ENCODE measurements at places on chromosomes 6 and 20. TPM values are rescaled to one million over a fixed set of nuclear protein-coding genes. Genes with fewer than 3 reads are reported as not detected.
A peak's percentile ranks its signal among the peaks of the same experiment; 100 is the strongest.

GRCh38 chr6:39686976-39687375, 38.2 kb downstream of the KIF6 start:
- peak; percentile 59 for DNase-seq

DNA sequence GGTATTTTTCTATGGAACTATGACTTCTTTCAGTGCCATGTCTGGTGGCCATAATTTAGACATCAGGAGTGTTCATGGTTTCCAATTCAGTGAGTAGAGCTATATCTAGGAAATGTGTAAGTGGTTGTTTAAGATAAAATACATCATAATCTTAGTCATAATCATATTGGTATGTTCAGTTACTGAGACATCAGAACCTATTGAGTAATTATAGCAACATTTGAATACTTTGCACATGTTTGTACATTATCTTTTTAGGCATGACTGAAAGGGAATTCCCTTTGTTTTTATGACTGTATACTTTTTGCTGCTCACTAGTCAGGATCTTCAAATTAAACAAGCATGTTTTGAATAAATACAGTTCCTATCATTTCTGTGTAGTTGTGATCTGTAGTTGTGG, 64.0 kb downstream of the STXBP5 start:
- DNase-seq, result no peak

DNA sequence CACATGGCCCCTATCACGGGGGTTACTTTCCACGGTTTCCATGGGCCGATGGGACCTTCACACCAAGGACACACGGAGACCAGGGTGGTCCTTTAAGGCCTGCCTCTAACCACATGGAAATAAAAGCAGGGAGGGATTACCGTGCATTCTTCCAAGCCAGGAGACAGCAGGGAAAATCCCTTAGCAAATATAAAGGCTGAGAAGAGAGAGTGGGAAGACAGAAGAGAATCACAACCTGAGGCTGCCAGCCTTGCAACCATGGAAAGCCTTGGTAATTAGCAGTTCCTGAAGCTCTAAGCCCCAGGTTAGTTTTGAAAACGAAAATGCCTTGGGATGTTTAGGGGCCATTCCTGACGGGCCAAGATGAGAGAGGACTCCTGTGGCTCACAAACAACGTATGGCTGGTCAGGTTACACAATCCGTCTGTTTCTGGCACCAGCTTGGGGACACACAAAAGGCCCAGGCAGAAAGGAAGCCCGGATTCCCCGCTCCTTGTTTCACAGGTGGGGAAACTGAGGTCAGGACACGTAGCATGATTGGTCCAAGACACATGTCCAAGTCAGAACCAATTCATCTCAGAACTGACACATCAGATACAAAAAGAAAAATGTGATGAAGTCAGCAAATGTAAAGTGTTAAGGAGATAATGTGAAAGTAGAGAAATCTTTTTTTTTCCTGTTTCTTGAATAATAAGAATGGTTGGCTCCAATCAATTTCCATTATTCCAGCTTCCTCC, 2.8 kb downstream of the PREX1 start:
- DNase-seq, result peak; percentile 36

- DNase-seq, result no peak
These were observed 10.3 kb upstream of the BRPF3 start for GRCh38 chr6:36186199-36186598.

Gene KCNK15
- 3.2 TPM for total RNA-seq

Gene TTI1
- 15.2 TPM for total RNA-seq

- DNase-seq, result no peak
These were observed 766 bp downstream of the OLIG3 start for GRCh38 chr6:137493218-137494038.

DNA sequence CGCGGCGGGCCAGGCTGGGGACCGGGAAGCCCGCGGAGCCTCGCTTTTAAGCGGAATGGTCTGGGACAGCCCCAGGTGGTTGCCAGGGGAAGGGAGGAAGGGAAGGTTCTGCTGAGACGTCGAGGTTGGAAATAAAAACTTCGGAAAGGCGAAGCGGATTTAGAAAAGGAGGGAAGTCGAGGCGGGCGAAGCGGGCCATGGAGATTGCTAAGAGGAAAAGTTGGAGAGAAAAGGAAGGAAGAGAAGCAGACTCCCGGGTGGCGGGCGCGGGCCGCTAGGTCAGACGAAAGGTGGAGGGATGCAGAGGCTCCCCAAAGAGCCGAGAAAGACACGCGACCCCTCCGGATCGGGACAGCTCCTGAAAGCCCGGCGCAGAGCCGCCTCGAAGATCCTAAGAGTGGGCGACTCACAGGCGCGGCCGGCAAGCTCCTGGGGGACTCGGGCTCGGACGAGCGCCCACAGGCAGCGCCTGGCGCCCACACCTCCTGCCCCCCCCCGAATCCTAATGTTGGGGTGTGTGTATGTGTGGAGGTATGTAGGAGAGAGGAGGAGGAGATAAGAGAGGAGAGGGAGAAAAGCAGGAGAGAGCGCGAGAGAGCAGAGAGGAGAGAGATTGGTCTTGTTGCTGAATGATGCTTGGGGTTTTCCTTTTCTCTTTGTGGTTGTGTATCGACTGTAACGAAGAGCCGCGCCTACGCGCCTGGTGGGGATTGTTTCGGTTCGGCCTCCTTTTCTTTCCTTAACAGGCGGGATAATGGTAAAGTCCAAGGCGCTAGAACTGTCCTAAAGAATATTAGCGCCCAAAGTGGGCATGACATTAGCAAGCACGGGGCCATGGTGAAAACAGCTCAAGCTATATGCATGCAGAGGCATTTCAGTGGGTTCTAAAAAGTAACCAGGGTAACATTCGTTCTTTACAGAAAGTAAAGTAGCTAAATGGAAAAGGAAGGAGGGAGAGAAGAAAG, 1.5 kb downstream of the TFAP2B start:
- no peak for DNase-seq

GRCh38 chr20:11972478-11972877, 54.8 kb downstream of the BTBD3 start:
- no peak for DNase-seq

Gene OR2H1
- total RNA-seq, result not detected

DNA sequence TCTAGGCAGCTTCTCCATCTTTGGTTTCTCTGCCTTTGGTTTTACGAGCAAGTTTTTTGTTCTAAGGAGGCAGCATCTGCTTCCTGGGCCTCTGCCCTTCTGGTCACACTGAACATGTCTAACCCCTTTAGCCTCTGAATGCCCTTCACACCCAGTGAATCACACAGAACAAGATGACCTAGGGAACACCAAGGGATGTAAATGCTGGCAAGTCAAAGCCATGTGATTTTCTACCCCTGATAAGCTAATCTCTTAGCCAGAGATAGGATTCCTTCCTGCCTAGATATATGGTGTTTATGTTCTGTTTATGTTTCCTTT, 7.2 kb upstream of the BPIFB6 start:
- DNase-seq, result no peak

DNA sequence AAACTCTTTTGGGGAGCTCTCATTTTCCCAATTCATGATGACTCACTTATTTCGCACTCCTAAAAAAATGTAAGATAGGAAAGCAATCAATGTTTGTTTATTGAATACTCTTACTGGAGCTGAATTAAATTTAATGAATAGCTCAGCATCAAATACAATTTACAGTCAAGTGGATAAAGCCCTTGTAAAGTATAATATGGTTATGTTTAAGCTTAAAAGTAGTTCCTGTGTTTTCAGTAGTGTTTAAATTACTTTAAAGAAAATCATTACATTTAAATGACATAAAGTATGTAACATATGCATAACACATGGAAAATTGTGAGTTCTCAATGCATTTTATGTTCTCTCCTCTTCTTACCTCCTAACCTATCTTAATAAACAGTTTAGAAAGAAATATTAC, at the start of gene OR2B3:
OR2B3 (minus strand) TSS at position 101 of the 400 bp plus-strand sequence; CDS start at position 36, 65 bp downstream.
- DNase-seq, result no peak

- no peak for DNase-seq
These were observed 254.9 kb downstream of the PRL start for GRCh38 chr6:22041797-22042480.

- no peak for DNase-seq
These were observed 9.5 kb downstream of the CNKSR3 start for GRCh38 chr6:154500769-154501577.

- peak; percentile 75 for DNase-seq
These were observed 44.5 kb downstream of the RBM38 start for GRCh38 chr20:57435498-57436222.

GRCh38 chr20:2826655-2827054, 10.5 kb downstream of the TMEM239 start:
- DNase-seq, result no peak

DNA sequence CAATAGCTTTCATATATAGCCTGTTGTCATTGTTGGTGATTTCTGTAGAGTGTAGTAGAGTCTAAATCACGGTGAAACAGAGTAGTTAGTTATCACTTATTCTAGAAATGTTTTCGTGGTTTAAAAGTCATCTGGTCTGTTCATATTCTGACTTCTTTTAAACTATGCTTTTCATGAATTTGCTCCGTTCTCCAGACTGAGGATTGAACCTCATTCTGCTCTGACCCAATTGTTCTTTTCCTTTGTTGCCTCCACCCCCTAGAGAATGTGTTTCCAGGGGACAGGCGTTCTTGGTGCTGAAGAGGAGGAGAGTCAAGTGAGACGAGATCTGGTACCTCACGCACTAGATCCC, 748 bp upstream of the ZNF292 start:
- no peak for DNase-seq

- no peak for DNase-seq
These were observed 512.0 kb downstream of the CDKAL1 start for GRCh38 chr6:21046276-21046675.

- DNase-seq, result no peak
These were observed 18.5 kb downstream of the SLC22A2 start for GRCh38 chr6:160239929-160240690.

Gene LST1
- total RNA-seq, result 17.7 TPM

DNA sequence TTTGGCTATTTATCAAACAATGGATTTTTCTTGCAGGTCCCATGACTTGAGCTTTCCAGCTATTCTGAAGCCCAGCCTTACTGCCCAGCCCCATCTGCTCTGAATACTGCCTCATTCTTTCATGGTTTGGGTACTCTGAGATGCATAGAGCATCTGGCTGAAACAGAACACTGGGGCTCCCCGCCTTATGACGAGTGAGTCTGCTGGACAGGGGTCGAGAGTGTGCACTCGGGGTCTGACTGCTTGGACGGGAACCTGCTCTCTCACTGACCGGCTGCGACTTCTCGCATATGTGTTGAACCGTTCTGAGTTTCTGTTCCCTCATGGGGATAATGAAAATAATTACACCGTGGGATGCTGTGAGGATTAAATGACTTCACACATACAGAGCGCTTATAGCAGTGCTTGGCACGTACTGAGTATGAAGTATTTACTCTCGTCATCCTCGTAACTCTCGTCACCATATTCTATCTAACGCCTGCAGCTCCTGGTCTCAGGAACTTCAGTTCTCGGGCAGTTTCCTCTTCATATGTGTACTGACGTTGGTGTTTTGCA, 59.5 kb upstream of the MPC1 start:
- no peak for DNase-seq

DNA sequence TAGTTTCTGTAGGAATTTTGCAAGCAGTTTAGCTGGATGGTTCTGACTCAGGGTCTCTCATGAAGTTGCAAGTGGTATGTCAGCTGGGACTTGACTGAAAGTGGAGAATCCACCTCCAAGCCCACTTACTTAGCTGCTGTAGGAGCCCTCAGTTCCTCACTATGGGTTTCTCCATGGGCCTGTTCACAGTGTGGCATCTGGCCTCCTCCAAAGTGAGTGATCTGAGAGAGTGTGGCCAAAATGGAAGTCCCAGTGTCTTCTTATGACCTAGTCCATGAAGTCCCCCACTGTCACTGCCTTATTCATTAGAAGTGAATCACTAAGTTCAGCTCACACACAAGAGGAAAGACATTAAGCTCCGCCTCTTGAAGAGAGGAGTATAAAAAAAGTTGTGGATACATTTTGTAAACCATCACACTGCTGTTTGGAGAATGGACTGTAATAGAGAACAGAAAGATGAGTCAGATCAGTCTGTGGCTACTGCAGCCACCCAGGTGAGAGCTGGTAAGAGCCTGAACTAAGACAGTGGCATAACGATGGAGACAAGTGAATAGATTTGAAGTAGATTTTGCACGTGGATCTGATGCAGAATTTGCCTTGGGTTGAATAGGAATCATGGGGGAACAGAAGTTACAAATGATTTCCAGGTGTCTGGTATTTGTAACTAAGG, 4.9 kb upstream of the NELFCD start:
- no peak for DNase-seq

DNA sequence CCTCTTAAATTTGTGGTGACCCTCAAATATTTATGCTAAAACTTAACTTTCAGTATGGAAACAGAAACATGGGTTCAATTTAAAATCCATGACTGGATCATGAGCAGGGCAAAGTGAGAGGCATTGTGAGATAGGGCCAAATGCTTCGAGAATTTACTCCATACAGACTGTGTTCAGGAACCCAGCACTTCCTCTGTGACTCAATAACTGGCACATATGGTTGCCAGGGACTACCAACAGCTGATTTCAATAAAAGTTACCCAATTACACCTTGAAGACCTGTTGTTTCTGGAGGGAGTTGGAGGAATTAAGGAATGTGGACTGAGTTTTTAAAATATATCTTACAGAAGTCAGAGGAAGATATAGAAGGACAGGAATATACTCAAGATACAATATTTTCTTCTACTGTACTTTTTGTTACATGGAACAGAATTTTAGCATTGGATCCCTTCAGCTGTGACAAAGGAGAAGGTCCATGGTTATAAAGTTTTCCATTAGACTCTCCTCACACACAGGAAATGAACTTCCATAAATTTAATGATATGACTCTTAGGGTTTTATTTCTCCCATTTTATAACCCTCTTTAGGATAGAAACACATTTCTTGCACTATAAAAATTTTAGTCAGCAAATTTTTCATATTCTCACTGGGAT, 258.5 kb downstream of the KHDC1L start:
- DNase-seq, result no peak

DNA sequence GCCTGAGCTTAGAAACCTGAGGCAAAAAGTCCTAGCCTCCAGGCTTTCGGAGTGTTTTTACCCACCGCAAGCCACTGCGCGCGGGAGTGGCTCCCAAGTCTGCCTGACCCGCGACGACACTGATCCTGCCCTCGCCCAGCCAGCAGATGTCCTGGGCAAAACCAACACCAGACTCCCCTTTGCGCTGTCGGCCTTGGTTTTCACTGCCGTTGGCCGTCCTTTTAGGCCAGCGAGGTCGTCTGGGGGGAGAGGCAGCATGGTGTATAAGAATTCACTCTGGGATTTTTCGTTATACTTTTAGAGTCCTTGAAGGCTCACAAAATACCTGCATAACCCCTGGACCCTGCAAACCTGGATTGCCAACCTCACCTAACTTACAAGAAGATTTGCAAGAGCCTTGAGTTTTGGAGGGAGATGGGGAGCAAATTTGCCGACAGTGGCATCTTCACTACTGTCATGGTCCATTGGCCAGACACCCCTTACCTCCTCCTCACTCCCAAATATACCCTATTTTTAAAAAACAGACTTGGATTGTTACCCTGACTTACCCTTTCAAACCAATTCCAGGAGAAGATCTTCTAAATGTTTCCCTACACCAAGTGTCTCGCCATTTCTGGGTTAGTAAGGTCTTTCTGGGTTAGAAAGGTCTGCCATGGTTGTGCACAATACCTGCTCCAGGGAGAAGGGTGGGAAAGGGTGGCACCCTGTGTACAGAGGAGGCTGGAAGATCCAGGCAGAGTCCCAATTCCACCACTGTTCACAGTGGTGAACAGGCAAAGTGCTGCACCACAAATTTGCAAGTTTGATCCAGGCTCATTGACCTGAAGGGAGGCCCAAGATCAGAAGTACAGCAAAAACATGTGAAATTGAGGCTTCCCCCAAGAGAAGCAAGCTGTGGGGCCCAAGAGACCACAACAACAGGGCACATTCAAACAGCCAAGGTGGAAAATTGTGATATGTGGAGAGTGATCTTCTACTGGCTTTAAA, 4.4 kb downstream of the FOXA2 start:
- no peak for DNase-seq

GRCh38 chr6:33202799-33203198, 1.7 kb upstream of the HSD17B8 start:
- no peak for DNase-seq

Gene ISM1
- 24.1 TPM for total RNA-seq

Gene NFKBIE
- 9.1 TPM for total RNA-seq

Gene HLA-G
- total RNA-seq, result 1.2 TPM

All from sciatic nerve (tissue), 2 donors.